ENCODE measurements at places on chromosomes 2 and 18.

DNA sequence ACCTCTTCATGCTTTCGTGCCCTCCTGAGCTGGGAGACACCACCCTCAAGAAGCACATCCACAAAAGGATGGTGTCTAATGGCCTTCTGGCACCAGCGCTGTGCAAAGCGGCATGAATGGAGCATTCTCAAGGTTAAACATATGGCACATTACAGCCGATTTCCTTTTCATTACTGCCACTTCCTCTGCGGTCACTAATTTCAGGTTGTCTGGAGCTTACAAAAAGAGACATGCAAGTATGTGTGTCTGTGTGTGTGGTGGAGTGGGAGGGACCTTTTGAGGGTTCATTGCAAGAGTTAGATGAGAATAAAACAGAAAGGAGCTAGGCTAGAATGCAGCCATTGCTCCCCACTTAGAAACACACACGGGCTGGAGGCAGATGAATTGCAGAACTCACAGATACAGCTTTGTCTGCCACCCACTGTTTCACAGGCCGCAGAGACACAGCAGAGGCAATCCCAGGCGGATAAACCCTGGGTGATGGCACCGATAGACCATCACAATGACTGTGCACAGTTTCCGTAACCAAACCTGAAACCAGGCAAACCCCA is 76.0 kb downstream of the TGIF1 start:
- DNase-seq = no peak

- no peak for DNase-seq
Observed at GRCh38 chr18:36706134-36706881, 122.5 kb downstream of the TPGS2 start.

- no peak for DNase-seq
Observed at GRCh38 chr2:227612546-227613271, 1.9 kb downstream of the SCYGR3 start.

DNA sequence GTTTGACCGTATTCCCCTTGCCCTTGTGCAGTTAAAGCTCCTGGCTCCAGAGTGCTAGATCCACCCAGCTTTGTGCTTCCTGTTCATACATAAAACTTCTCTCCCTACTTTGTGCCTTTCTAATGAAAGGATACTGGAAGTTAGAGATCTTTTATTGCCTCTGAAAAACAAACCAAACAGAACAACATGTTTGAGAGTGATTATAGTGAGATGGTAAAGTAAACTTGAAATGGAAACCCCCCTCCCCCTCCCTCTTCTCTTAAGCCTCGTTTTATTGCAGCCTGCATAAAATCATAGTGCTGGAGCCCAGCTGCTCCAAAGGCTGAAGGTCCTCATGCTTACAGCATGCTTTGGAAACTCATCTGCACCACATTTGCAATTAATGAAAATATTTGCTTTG is 125.1 kb downstream of the TANC1 start:
- peak; percentile 43 for DNase-seq

DNA sequence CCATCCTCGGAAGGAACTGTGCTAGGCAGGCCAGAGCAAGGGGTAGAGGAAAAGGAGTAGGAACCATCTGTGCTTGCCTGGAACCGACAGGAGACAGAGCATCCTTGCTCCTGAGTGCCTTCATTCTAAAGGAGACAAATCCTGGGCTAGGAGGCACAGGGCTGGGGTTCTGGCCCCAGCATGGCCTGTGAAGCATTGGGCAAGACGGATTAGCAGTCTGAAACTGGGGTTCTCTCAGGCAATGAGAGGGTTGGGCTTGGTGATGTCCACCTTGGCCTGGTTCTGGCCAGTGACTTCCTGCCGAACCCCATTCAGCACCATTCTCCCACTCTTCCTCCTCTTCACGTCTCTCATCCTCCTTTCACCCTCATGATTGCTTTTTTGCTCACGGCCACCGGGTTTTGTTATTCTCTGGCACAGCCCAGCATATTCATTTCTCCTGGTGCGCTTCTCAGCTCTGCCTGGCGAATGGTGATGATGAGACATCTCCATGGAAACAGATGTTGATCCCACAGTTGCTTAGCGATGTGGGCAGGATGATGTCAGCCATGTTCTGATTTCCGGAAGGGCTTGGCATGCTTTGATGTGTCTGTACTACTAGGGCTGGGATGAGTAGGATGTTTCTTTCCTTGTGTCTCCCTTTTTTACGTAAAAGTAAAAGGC is 127.7 kb downstream of the CAPN13 start:
- DNase-seq = no peak

GRCh38 chr2:175981551-175981950 is 20.5 kb downstream of the LNPK start:
- no peak for DNase-seq

DNA sequence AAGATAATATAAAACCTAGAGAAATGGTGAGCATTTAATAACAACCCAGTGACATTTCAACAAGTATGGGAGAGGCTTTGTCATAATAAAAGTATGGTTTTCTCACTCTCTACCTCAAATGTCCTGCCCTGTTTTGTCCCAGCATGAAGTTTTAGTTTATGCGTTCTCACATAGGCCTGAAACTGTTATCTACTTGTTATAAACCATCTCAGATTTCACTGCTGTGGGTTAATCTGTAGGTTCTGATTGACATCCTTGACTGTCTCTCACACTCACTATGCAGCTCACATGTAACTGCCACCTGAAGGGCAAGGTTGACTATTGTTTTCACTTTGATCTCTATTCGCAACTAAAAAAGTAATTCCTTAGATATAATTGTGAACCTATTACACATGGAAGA is 44.9 kb downstream of the ZEB2 start:
- DNase-seq = peak; percentile 33
